ENCODE measurements at places on chromosomes 2 and 18.

- DNase-seq, result no peak
Measured at GRCh38 chr2:240575101-240575965, 7.0 kb downstream of the RNPEPL1 start.

DNA sequence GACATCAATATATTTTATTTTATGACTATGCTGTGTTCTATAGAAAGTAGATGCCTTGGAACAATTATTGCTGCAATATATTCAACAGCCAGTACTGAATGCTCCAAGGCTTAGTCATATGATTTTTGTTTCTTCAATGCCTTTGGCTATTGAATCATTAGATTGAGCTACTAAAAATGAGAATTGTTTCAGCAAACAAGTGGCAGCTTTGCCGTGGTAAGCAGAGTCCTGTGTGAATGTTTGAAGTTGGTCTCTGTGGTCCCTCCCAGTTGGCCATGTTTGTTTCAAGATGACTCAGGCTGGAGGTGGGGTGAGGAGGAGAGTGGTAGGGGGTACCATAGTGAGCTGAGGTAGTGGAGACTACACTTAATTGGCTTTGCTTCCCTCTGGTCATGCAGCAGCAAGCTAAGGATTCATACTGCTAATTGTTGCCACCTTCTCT is 198.6 kb upstream of the EPAS1 start:
- DNase-seq, result no peak

DNA sequence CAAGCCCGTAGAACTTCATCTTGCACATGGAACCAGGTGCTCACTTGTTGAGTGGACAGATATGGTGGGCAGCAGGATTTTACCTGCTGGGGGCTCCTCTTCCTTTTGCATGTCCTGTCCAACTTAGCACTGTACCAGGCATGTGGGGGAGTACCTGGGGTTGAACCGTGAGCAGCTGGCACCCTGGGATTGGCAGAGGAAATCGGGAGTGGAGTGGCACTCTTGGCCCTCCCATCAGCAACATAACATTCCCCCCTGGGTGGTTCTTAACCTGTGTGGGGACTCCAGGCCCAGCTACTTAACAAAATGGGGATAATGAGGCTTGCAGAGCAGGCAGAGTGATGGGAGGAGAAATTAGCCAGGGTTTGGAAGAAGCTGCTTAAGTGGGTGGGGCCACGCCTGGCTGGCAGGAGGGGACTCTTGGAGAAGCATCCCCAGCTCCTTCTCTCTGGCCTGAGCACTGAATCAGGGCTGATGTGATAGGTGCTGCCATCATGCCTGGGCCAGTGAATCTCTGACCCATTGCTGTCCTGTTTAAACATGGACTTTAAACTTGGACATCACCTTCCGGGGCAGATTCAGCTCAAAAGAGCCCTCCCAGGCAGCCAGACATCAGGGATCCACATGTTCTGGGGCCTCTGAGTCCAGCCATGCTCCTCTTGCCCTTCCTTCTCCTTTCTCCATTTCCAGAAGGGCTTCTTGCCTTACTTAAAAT is 15.5 kb downstream of the FOSL2 start:
- no peak for DNase-seq

DNA sequence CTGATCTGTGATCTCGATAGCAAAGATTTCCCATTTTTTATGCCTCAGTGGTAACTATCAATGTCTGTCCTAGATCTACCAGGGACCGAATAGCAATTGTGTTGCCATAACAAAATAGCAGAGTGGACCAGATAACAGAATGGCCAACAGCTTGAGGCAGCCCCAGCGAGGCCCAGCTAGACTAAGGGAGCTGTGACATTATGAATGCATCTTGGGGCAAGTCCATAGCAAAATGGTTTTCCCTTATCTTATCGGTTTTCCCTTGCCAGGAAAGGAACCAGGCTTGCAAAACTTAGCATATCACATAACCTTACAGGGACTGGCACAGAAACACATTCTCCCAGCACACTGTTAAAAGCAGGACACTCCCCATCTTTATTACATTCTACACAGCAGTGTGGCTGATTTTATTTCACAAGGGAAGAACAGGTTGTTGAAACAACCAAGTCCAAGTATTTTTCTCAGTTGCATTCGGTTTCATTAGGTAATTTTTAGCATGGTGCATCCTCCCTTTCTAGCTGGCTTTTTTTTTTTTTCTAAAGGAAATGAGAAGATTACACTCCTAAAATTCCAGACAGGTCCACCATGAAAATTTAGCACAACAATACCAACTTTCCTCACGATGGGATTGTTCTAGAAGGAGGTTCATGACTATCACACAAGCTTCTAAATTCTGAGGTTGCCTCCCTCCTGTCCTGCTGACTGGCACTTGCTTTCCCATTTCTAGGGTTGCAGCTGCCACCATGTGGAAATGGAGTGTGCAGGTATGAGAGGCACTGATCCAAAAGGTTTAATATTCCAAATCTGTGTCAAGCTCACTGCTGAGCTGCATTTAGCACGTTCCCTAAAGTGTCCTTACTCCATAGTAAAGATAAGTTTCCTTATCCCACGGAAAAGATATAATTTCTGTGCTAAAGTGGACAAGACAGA is 97.0 kb upstream of the SLC35G4 start:
- DNase-seq, result no peak

DNA sequence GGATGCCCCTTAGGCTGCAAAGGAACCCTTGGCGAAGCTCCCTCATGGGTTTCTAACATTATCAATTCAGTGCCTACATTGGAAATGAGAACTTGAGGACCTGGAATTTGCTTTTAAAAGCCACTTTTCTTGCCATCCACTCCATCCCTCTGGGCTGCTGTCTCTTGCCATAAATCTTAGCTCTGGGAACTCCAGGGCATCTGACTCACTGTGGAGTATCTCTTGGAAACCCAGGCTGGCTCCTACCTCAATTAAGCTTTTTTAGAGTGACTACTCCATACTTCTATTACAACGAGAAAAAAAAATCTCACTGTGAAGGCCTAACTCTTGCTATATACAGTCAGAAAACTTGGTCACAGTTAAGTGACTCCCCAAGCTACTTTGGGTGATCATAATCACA is 227.2 kb upstream of the SETBP1 start:
- DNase-seq, result no peak

GRCh38 chr2:3652896-3653625 is 4.9 kb upstream of the ALLC start:
- DNase-seq, result no peak

- no peak for DNase-seq
Measured at GRCh38 chr2:7997279-7997678, 684.6 kb upstream of the ID2 start.

DNA sequence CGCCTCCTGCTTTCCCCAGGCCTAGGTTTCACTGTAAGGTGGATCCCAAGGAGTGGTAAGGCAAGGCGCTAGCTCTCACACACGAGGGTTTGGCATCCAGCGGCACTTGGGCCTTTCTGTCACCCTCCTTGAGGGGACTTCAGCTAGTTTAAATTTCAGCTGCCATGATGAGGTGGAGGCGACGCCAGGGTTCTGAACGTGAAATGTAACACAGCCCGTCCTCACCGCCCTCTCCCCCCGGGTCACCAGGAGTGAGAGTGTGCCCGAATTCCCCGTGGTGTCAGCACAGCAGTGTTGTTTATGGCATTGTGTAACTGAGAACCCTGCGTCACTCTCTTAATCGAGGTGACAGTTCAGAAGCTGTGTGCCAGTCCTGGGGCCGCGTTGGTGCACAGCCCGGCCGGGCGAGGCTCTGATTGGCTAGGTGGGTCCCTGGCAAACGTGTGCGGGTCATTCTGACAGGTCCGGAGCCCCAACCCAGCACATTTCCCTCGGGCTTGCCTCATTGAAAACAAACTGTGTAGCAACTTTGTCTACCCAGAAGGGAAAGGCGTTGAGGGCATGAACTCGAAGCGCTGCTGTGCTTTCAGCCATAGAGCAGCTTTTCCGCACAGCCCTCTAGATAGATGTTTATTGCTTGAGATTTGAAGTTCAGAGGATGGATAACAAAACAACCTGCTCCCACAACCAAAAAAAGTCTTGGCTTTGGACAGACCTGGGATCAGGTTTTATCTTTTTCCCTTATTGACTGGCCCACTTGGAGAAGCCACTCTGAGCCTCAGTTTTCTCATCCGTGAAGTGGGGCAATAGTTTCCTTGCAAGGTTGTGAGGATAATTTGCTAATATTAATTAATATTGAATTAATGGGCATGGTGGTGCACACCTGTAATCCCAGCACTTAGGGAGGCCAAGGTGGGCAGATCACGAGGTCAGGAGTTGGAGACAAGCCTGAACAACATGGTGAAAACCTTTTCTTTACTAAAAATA is 4.9 kb downstream of the CIDEA start:
- DNase-seq, result no peak

GRCh38 chr2:174572556-174572955 is 25.0 kb downstream of the WIPF1 start:
- DNase-seq, result no peak

- DNase-seq, result no peak
Measured at GRCh38 chr2:12688091-12688490, 28.6 kb upstream of the TRIB2 start.

DNA sequence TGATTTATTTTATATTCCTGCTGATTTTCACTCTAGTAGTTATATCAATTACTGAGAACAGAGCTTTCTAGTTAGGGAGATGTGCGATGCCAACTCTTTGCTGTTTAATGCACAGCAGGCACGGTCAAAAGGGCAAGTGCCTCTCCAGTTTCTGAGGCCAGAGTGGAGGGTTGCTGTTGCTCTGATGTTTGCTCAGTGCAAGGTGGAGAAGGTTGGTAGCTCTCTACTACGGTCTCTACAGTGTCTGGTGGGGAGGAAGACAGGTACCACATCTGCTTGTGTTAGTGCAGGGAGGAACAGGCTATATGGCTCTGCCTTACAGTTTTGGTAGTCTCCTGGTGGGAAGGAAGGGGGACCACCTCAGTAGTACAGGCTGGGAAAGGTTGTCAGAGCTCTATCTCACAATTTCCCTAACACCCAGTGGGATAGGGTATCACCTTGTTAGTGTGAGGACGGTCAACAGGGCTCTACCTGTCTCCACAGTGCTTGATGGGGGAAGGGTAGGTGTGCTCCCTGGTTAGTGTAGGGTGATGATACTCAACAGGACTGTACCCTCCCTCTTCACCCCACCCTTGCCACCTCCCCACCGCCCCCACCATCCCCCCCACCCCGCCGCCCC is 85.9 kb downstream of the FANCL start:
- DNase-seq, result no peak

GRCh38 chr18:71321319-71321718 is 1032.5 kb downstream of the SOCS6 start:
- DNase-seq, result no peak

DNA sequence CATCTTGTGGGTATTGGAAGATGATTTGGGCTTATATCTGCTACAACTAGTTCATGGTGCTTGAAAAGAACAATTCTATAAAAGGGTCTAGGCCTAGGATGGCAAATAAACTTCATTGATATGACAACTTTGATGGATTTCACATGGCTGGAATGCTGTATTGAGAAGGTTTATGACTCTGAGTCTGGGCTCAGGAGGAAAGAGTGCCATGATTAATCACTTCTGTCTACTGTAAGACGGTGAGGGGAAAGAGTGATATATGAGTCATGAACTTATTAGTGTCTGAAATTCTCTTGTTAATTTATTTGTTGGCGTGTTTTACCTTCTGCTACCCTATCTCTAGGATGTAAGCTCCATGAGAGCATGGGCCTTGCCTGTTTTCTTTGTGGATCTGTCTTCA is 17.0 kb upstream of the ADCYAP1 start:
- no peak for DNase-seq

DNA sequence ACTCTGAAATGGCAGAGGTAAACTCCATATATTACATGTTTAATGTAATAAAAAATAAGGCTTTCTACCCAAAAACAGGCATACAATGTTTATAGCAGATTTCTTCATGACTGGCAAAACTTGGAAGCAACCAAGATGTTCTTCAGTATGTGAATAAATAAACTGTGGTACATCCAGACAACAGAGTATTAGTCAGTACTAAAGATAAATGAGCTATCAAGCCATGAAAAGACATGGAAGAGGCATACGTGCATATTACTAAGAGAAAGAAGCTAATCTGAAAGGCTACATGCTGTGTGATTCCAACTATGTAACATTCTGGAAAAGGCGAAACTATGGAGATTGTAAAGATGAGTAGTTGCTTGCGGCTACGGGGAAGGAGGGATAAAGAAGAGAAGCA is 97.4 kb downstream of the OSR1 start:
- no peak for DNase-seq

GRCh38 chr18:63365876-63366212 is 1.2 kb downstream of the KDSR start:
- no peak for DNase-seq

- DNase-seq, result no peak
Measured at GRCh38 chr18:27899893-27900292, 277.0 kb downstream of the CDH2 start.

- no peak for DNase-seq
Measured at GRCh38 chr2:147648471-147648870, 196.4 kb upstream of the ACVR2A start.
